ENCODE measurements at places on chromosomes 2 and 18.

- no peak for DNase-seq
These were observed 31.8 kb downstream of the ATP9B start for GRCh38 chr18:79100944-79101343.

- DNase-seq: no peak
These were observed 30.1 kb downstream of the IDH1 start for GRCh38 chr2:208224802-208225201.

DNA sequence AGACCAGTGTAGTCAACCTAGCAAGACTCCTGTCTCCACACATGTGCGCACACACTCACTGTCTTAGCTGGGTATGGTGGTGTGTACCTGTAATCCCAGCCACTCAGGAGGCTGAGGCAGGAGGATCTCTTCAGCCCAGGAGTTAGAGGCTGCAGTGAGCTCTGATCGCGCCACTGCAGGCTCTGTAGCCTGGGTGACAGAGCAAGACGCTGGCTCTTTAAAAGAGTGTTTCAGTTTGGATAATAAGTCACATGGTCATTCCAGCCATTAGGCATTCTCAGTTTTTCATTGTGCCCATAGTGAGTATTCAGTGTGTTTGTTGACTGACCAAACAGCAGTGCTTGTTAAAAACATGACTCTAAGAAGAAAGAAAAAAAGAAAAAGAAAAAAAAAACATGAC, 31.0 kb downstream of the RAB10 start:
- no peak for DNase-seq

DNA sequence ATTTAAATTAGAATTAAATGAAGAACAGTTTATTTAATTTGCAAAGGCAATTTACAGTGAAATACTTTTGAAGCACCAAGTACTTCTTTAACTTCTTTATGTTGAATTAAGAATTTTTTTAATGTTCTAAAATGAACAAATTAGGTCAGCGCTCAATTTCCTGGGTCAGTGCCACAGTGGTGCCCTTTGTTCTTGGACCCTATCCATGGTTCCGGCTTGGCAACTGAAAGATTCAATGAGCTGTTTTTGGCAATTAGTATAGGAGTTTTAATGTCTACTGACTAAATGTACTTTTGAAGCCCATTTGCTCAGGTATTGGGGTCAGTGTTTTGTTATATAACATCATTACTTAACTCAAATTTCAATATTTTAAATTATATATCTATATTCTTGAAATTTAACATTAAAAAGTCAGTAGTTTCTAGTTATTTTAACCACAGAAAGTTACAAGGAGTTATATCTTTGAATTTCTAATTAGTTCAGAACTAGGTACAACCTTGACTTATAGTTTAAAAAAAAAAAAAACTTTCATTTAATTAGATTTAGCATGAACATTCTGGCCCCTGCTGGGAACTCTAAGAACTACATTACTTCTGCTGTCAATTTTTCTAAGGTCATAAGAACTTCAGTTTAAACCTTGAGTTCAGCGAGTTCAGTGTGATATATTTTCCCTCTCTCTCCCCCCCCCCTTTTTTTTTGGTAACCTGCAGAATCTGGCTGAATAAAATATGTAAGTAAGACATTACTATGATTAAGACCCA, 7.6 kb upstream of the MSTN start:
- DNase-seq: peak; percentile 42

DNA sequence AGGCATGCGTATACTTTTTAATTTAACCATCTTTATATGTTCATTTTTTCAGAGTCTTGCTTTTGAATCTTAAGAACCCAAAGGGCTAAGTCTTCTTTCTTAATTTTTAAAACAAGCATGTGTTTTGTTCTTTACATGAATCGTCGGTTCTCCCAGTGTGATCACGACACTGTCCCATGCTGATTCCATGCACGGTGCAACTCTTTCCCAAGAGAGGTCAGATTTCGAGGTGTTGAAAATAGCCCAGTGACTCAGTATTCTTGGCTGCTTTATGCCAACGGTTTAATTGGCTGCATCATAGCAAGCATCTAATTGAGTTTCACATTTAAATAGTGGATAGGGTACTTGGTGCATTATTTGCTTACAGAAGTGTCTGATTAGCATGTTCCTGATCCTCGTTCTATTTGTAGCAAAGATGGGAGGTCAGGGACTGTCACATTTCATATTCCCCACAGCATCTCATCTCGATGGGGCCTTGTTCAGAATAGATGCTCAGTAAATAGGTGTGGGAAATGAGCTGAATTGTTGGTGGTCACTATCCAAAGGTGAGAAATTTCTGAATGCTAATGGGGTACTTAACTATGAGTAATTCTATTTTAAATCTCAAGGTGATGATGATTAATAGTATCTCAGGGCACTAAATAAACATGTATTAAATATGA, 2.8 kb downstream of the NPAS2 start:
- DNase-seq: no peak

- DNase-seq: no peak
These were observed 148.4 kb upstream of the PXDN start for GRCh38 chr2:1892529-1893250.

- DNase-seq: peak; percentile 24
These were observed 770 bp downstream of the ZNF396 start for GRCh38 chr18:35376393-35376741.

DNA sequence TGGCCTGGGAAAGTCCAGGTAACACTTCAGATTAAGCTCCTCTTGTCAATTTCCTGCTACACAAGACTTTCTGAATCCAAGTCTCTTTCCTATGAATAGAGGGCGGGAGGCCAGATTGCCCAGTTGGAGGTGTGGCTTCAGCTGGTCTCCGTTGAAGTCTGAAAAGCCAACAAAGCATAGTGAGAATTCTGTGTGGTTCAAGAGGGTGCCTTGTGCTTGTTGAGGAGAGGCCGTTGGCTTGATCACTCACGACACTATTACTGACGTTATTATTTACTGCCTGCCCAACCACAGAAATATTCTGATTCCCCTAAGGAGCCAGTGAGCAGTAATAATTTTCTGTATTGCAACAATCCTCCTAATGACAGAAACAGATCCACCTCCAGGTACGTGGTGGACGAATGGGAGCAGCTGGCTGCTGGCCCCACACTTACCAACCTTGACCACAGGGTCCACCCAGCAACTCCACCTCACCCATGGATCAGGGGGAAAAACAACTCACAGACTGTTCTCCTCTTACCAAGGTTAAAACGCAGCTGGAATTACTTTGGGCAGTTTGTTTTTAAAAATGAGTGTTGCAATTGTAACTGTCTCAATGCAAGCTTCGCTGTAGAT, 21.9 kb downstream of the NRP2 start:
- DNase-seq: peak; percentile 59

GRCh38 chr2:119441376-119442225, 9.9 kb downstream of the TMEM37 start:
- no peak for DNase-seq

DNA sequence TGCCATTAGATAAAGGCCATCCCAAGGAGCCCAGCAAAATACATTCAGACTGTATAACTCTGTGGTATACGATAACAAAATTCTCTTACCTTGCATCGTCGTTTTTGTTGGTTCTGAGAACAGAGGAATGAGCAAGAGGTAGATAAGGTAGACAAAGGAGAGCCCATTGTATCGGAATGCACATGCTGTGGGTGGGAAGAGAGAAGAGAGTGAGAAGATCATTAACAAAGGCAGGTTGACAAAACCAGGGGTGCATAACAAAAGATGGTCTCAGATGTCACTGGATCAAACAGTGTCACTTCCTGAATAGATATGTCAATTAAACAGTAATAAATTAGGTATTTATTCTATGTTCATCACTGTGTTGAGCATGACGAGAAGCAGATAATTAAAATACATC, 83.3 kb downstream of the PIEZO2 start:
- DNase-seq: no peak

- no peak for DNase-seq
These were observed 466.9 kb upstream of the CELF4 start for GRCh38 chr18:38032516-38032915.

DNA sequence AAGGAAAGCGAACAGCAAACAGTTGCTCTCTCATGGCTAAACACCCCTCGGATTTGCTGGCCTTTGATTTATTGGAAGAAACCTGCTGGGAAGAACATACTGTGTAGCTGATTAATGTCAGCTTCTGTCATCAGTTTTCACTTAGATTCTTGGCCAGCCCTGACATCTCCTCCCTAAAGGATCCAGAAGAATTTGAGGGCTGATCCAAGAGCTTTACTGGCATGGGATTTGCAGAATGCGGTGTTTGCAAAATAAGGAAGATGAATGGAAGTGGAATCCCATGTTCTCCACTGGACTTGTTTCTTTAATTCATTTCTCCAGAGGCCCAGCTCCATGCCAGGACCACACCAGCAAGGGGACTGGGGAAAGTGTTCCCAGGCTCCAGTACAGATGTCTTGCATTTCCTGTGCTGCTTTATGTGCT, 80.5 kb downstream of the RDH14 start:
- no peak for DNase-seq

- no peak for DNase-seq
These were observed 371 bp upstream of the LCLAT1 start for GRCh38 chr2:30446602-30447148.

- no peak for DNase-seq
These were observed 18.6 kb upstream of the IL18R1 start for GRCh38 chr2:102337012-102337411.

GRCh38 chr2:237613679-237614078, 13.7 kb upstream of the LRRFIP1 start:
- DNase-seq: no peak

DNA sequence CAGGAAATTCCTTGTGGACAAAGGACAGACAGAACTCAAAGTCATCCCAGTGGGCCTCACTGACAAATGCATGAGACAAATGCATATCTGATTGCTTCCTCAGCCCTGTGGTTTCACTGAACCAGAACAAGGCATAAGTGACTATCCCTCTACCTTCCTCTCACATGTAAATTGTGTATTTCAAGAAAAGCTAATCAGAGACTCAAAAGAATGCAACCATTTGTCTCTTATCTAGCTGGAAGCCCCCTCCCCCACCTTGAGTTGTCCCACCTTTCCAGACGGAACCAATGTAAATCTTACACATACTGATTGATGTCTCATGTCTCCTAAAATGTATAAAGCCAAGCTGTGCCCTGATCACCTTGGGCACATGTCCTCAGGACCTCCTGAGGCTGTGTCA, 102.0 kb upstream of the TMEM200C start:
- DNase-seq: no peak

GRCh38 chr2:34251578-34251977, 652.5 kb upstream of the FAM98A start:
- no peak for DNase-seq

DNA sequence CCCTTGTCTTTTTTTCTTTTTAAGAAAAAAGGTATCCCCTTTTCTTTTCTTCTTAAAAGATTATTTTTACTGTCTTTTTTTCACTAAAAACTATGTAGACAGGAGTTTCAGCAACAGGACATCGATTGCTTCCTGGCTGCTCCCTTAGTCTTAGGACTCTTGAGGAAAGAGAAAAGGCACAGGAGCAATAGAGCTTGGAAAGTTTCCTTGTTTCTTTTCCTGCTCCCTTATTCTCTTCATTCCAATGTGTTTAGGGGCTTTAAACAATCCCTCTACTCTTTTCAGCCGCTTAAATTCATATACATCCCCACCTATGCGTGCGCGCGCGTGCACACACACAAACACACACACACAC, 225.9 kb upstream of the FBXO11 start:
- no peak for DNase-seq

- DNase-seq: no peak
These were observed 112.5 kb upstream of the SH3BP4 start for GRCh38 chr2:234839285-234839684.

DNA sequence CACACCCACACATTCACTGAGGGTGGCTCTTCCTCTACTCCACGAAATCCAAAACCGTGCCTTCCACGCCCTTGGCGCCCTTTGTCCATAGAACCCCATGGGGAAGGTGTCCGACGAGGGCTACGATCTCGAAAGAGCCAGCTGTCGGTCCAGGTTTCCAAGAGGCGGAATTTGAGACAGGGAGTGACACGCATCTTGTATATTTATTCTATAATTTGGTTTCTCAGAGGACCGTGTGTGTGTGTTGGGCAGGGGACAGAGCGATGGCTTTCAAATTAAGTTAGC, 726 bp downstream of the C2orf69 start:
- no peak for DNase-seq

GRCh38 chr2:80199504-80199903, 105.0 kb downstream of the LRRTM1 start:
- DNase-seq: no peak

GRCh38 chr2:68916226-68916625, 36.5 kb downstream of the GKN2 start:
- DNase-seq: no peak

DNA sequence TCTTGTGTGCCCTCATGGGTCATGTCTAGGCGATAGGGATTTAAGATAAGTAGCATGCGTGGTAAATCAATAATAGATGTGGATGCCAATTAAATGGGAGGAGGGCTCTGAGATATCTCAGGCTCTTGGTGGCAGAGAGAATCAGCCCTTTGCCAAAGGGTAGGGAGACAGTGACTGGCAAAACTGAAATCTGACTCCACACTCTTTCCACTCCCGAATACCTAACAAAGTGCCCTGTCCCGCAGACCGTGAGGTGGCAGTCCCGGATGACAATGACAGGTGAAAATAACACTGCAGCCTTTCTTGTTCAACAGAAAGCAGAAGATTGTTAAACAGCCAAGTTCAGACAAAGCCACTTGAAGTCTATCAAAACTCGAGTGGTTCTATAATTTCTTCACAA, 47.0 kb downstream of the C2orf76 start:
- DNase-seq: no peak

DNA sequence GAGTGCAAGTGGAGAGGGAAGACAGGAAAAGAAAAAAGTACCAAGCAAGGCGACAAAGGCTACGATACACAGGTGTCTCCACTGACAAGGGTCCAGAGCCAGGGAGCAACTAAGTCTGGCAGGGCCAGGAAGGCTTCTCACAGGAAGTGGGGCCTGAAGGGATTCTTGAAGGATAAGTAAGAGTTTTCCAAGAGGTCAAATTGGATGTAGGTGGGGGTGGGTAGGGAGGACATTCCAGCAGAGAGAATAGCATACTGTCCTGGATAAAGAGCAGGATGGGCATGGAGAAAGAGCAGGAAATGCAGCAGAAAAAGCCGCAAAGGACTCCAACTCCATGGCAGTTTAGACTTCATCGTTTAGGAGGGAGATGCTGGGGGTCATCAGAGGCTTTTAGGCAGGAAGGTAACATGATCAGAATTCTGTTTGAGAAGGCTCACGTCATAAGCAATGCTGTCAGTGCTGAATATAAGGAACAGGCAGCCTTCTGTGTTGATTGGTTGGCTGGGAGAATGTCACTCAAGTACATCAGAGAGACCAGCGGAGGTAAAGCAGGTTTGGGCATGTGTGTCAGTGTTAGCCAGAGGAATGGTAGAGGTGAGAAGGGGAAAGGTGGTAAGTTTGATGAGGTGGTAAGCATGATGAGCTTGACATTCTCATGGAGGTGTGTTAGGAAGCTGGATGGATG, 35.1 kb downstream of the ARHGAP25 start:
- peak; percentile 28 for DNase-seq
